ENCODE measurements at places on chromosomes 13 and 19.
A peak's percentile ranks its signal among the peaks of the same experiment; 100 is the strongest.

DNA sequence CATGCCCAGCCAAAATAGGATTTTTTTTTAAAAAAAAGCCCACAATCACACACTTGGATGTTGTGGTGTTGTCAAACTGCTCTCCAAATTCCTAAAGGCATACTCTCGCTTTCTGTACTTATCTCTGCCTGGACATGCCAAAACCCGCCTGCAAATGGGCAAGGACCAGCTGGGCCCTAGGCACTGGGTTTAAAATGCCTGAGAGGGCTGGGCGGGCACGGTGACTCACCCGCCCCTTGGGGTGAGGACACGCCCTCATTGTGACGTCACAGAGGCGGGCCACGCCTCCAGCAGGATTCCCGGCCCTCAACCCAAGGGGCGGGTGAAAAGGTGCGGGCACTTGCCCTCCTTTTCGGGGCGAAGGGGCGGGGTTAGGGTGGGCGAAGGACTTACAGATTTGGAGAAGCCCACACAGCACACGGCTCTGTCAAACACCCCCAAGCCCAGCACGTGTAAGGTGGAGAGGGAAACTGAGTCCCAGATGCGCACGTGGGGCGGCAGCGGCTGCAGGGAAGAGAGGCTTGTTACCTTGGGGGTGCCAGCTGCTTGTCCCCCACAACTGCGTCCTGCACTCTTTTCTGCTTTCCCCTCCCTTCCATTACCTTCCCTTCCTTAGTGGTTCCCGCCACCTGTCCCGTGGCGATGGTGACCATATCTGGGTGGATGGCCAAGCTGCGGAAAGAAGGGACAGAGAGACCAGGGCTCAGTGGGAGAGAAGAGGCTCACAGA is 6.6 kb downstream of the EML2 start:
- peak; percentile 91 for DNase-seq

DNA sequence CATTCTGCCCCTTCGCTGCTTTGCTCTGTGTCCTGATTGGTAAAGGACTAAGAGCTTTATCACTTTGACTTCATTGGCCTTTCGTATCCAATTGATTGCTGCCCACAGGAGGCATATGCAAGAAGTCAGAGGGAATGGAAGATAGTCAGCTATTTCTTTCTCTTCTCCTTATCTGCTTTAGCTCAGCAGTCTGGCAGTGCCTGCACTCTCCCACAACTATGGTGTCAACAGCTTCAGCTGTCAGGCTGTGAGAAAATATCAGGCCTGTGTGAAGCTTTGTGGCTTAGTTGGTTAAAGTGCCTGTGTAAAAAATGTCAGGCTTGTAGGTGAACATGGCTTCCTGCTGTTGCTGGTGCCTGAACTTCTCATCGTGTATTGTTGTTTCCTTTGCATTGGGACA is 243.0 kb downstream of the PCDH17 start:
- no peak for DNase-seq

DNA sequence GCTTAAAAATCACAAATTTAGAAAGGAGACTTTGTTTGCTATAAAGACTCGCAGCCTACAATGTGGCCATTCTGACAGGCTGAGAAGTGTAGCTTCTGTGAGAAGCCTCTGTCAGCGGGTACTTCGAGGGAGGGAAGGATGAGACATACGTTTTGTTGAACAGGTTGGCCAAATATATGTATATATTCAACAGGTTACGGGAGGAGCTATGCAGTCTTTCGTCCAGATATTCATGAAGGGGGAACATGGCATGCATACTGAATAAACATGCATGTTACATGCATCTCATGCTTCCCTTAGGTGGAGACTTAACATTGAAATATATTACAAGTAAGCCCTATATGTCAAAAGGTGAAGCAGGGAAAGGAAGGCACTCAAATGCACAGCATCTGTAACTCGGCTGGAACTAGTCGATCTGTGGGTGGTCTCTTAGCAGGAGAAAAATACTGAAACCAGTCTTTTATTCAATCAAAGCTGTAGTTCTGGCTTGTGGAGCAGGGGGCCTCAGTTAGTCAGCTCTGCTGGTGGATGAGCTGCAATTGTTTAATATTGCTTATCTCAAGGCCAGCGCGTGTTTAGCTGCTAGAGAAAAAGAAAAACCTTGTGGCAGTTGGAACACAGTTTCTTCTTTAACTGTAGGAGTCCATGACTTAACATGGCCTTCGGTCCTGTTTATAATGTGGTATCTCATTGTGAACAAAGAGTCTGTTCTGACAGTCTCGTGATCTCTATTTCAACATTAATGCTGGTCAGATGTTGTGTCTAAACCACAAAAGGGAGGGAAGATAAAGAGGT is 94.3 kb downstream of the FAM216B start:
- DNase-seq = no peak

GRCh38 chr13:45332036-45332830 is 8.8 kb downstream of the TPT1 start:
- no peak for DNase-seq

DNA sequence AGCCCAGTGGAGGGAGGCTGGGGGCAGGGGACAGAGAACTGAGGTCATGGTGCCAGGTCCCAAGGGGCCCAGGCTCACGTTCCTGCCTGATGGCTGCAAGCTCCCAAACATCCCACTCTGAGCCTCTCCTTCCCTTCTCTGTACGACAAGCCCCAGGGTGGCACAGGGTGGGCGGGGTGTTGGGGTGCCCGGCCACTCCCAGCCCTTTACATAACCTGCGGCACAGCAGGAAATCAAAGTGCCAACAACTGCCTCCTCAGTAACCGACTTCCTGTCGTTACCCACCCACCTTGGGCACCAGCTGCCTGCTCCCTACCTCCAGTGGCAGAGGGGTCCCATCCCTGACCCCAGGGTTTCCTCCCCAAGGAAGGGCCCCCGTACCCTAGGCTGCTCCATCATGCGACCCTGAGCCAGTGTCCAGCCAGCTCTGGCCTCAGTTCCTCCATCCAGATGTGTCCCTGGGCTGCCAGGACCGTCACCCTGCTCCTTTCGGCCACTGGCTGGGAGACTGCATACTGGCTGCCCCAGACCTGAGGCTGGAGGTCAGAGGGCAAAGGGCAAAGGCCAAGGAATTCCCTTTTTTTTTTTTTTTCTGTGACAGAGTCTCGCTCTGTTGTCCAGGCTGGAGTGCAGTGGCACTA is 27.7 kb upstream of the NFIC start:
- DNase-seq = no peak

DNA sequence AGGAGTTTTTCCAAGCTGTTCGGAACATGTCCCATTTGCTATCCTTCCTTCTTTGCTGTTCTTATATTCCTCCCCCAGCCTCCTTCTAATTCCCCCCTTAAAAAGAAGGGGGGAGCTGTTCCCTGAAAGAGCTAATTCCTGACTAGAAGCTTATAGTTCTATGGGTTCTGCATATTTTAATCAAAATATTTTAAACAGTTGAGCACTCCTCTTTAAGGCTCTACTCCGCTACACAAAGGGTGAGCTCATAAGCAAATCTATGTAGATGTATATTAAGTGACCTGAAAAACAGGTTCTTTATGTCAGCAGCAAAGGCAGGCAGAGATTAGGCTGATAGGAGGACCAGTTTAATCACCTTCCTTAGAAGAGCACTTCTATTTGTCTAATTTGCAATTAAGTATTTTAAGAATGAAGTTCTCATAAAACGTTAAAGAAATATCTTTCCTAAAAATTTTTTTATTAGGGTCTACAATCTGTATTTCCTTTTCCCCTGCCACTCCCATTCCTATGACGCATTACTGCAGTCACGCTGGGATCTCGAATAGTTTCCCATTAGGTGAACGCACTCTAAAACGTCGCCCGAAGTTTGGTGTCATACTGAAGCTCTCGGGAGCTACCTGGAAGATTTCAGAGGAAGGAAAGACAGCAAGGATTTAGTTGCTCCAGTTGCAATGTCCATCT is 5.2 kb downstream of the EFNB2 start:
- no peak for DNase-seq

Data from LoVo (cell line).